Right hindlimb (tissue), 1 donor: ENCODE measurements at places on chromosomes 2 and 18.
A peak's percentile ranks its signal among the peaks of the same experiment; 100 is the strongest.

- peak; percentile 24 for DNase-seq
Observed at GRCh38 chr18:13448335-13448795, 229.8 kb downstream of the LDLRAD4 start.

DNA sequence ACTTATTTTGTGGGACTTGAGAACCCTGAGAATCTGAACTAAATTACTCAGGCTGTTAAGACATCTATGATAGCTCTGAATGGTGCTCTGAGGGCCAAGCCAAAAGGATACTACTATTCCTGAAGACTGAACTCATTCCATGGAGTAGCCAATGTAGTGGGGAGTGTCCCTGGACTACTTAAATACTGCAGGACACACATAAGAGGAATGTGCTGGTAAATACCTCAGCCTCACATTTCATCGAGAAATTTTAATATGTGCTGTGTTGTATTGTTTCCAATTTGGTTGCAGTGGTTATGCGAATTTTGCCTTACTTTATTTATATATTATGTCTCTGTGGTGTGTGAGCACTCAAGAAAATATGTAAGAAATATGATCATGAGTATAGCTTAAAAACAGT lies 264.4 kb upstream of the FIGN start:
- DNase-seq: no peak

DNA sequence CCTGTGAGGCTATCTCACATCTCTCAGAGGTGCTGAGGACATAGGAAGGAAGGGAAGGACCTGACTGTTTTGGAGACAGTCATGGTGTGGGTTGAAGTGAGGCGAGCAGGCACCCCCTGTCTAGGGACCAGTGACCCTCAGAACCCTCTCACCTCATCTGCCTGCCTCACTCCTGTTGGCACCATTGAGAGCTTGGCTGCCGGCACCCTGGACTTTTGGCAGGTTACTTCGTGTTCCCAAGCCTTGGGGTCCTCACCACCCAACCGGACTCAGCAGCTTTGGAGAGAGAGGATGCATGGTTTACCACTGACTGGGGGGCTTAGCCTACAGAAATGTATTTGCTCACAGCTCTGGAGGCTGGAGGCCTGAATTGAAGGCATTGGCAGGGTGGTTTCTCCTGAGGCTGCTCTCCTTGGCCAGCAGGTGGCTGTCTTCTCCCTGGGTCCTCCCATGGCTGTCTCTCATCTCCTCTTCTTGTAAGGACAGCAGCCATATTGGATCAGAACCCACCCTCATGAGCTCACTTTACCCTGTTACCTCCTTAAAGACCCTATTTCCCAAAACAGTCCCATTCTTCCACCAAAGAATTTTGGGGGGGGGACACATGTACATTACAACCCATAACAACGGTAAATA lies 142.0 kb downstream of the TSN start:
- DNase-seq: no peak

- DNase-seq: no peak
Observed at GRCh38 chr2:96493072-96493471, 12.1 kb downstream of the NEURL3 start.

- DNase-seq: no peak
Observed at GRCh38 chr18:55247032-55247431, 287.8 kb upstream of the CCDC68 start.

DNA sequence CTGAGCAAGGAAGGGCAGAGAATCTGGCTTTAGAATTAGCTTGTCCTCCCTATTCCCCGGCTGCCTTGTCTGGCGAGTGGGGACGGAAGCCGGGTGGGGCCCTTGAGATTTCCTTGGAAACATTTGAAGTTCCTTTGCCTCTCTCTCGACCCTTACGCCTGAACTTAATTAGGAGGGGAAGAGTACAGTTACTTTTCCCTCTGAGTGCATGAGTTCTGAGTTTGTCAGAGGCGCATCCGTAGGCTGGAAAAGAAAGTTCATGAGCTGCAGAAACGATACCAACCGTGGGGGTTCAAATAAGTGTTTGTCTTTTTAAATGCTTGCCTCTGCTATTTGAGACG lies 468 bp downstream of the PIKFYVE start:
- DNase-seq: no peak

DNA sequence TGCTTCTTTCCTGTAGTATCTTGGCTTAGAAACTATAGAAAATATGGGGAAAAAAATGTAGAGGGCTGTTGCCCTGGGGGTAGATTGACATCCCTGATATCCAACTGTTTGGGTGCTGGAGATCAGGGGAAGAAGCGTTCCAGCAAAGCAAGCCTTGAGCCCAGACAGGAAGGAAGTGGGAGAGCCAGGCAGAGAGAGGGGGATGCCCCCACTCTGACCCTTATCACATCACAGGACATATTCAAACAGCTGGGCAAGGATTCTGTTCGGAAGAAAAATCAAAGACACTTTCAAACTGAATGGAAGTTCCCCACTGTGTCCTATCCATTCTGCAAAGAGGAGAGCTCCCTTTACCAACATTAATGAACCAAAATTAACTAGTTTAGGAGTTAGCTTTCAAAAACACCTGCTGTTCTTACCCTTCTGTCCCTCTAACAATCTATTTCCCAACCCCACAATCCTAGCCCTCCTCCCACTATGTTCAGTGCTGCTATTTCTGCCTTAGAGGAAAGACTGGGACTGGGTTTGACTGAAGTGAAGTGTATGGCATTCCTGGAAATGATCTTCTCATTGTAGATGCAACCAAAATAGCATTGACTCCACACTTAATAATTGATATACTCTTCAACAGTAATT lies 16.9 kb upstream of the KCNG3 start:
- DNase-seq: no peak

- no peak for DNase-seq
Observed at GRCh38 chr2:191051825-191052778, 38.1 kb upstream of the STAT1 start.

GRCh38 chr2:174336501-174337336 lies 2.0 kb downstream of the SP9 start:
- no peak for DNase-seq

GRCh38 chr18:24446453-24446852 lies 14.0 kb upstream of the HRH4 start:
- DNase-seq: no peak

- DNase-seq: no peak
Observed at GRCh38 chr2:40287195-40287594, 164.7 kb downstream of the SLC8A1 start.

DNA sequence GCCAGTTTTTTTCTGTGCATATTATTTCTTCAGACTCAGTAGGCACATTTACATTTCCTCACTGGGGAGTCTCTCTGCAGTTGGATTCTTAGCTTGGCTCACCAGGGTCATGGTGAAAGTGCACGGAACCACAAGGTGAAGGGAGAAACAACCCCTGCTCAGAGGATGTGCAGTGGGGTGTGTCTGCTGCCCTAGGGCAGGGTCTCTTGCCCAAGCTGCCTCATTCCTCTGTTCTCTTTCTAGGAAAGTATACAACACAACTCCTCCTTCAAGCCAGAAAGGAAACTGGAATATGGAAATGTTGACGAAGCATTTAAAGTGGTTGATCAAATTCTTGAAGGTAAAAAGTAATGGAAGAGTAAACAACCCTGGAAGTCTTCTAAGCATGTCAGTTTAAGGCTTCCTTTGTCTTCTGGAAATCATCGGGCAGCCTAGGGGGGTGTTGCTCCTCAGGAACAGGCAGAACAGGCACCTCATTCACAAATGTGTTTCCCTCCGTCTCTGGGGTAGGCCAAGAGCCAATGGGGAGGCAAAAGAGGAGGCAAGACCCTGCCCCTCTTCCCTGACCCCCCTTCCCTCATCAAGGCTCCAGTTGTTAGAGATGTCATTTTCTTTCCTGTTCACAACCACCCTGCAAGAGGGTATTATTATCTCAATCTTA lies 41.4 kb downstream of the AOX1 start:
- DNase-seq: no peak
